ENCODE measurements at places on chromosomes 3 and 15.

DNA sequence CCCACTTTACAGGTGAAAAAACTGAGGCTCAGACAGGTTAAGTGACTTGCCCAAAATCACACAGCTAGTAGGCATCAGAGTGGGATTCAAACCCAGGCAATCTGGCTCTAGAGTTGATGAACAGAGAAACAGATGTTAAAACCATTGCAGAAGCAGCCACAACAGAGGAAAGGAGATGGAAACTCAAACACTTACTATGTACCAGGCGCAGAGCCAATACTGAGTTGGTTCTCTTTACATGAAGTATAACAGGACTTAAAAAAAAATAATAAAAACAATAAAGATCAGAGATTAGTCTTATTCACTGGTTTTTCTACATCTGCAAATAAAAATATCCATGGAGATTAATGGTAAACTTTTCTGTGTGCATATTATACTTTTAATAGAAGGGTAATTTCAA is 84.9 kb upstream of the SPATA12 start:
- no peak for DNase-seq

DNA sequence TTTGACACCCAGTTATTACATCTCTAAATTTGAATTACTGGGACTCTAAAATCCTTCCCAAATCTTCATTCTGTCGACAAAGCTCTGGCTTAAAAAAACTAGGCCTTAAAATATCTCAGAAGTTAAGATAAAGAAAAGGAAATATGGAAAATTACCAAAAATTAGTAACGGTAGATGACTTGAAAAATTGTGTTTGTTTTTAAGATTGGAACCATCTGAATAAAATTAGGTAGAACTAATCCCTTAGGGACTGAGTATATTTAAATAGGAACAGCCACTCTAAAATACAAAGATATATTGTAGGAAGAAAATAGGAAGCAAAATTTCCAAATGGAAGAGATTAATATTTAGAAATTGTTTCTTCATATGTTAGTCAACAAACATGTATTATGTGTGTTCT is 45.1 kb upstream of the CHMP2B start:
- DNase-seq = no peak

DNA sequence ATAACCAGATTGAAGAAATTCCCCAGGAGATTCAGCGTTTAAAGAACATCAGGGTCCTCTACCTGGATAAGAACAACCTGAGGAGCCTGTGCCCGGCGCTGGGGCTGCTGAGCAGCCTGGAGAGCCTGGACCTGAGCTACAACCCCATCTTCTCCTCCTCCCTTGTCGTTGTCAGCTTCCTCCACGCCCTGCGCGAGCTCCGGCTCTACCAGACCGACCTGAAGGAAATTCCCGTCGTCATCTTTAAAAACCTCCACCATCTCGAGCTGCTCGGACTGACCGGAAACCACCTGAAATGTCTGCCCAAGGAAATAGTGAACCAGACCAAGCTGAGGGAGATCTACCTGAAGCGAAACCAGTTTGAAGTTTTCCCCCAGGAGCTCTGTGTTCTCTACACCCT is 9.4 kb upstream of the LRRC34 start:
- peak; percentile 26 for DNase-seq

DNA sequence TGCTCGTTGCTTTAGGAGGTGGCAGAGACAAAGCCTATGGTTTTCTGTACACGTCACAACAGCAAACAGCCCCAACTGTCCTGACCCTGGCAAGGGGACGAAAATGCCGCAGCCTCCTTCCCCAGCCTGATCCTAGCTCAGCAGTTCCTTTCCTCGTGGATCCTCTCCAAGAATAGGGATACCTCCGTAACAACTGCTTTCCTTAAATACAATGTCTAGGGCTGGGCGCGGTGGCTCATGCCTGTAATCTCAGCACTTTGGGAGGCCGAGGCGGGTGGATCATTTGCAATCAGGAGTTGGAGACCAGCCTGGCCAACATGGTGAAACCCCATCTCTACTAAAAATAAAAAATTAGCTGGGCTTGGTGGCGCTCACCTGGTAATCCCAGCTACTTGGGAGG is 17.0 kb downstream of the MAP6D1 start:
- no peak for DNase-seq

GRCh38 chr3:138187296-138188012 is at the start of gene ARMC8:
ARMC8 (plus strand) TSS chr3:138187301; CDS start chr3:138187555, 254 bp downstream.
- no peak for DNase-seq

Data from NCI-H748 treated with DMSO at 0.1 percent for 48 hours (cell line).